ENCODE measurements at places on chromosomes 16 and 17.

DNA sequence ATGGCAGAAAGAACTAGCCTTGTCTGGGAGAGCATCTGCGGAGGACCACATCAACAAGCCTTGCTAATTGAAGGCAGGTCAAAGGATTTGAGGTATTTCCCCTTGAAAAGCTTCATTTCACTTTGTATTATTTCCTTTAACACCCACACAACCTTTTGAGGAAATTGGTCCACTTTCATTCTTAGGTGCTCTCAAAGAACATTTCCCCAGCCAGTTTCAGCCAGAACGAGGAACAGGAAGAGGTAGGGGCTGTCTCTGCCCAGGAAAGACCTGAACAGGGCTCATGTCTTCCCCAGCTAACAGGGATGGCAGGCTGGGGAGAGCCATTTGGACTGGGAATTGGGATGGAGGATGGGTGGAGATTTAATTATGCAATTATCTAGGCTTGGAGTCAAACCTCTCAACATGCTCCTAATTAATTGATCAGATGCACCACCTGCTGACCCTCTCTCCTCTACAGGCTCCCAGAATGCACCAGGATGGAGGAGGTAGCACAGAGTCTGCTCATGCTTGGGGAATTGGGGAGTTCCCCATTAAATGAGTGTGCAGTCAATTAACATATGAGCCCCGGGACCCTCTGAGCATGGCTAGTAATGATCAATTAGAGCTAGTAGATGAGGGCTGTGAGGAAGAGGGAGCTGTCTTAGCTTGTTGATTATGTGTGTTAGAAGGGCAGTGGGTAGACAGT is 84.6 kb downstream of the GP2 start:
- DNase-seq, result no peak

- DNase-seq, result no peak
Measured at GRCh38 chr17:18946536-18946935, 5.4 kb upstream of the SLC5A10 start.

DNA sequence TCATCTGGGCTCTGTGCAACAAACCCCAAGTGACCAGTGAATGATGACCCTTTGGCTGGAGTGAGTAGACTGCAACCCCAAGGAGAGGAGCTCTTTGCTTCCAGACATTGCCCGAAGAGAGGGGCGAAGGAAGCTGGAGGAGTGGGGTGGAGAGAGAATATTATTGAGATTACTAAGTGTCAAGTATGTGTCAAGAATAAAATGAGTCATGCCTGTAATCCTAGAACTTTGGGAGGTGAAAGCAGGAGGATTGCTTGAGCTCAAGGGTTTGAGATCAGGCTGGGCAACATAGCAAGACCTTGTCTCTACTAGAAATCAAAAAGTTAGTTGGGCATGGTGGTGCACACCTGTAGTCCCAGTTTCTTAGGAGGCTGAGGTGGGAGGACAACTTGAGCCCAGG is 142.0 kb upstream of the CCL2 start:
- no peak for DNase-seq

DNA sequence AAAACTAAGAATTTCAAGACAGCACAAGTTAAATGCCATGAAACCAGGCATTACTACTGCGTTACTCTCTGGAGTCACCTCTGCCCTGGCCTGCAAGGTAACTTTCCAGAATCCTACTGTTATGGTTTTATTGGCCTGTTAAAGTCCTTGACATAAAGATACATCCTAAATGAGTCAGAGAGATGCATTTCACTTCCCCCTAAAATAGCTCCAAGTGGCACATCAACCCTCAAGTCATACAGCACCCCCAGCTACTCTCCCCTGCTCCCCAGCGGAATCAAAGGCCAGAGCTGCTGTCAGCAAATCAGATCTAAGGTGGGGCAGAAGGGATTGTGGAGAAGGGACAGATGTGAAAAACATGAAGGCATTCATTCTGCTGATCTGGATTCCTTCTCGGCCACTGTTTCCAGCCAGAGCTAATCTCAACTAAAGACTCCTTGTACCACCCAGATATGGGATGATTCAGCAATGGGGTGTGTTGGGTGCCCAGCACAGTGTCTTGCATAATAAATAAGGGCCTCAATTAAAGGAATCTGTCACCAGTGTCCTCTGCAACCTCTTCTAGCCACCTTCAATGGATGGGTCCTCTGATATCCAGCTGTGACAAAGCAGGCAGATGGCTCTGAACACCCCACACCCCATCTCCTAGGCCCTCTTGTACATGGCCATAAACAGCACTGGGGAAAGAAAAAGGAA is 8.5 kb upstream of the CCL1 start:
- no peak for DNase-seq

DNA sequence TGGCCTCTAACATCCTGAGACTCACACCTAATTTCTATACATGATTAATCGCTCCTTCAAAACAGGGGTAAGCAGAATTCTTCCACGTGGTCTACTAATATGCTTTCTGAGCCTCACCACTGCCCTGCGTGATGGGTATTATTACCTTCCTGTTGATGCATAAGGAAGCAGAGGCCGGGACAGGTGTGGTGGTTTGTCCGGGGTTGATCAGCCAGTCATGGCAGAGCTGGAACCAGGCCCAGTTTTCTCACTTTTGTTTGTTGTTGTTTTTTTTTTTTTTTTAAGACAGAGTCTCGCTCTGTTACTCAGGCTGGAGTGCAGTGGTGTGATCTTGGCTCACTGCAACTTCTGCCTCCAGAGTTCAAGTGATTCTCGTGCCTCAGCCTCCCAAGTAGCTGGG is 31.2 kb downstream of the RNF135 start:
- no peak for DNase-seq

- no peak for DNase-seq
Measured at GRCh38 chr17:19411631-19412030, 599 bp downstream of the RNF112 start.

GRCh38 chr16:21279501-21279900 is 1.4 kb upstream of the CRYM start:
- no peak for DNase-seq

DNA sequence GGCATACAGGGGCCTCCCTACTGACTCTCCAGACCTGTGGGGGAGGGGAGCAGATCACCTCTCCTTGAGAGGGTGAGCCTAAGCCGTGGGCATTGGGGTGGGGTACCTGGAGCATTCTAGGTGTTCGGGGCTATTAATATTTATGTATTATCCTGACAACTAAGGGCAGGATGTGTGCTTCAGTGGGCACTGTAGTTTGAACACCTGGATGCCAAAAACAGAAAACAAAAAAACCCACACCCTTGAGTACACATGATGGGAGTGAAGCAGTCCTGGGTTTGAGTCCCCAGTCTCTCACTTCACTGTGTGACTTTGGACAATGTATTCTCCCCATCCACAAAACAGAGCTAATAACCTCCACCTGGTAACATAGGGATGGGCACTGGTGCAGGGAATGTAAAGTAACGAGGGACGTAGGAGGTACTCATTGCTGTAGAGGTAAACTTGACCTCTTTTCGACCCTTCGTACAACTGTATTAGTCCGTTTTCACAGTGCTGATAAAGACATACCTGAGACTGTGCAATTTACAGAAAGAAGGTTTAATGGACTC is 257.8 kb downstream of the CPPED1 start:
- no peak for DNase-seq

DNA sequence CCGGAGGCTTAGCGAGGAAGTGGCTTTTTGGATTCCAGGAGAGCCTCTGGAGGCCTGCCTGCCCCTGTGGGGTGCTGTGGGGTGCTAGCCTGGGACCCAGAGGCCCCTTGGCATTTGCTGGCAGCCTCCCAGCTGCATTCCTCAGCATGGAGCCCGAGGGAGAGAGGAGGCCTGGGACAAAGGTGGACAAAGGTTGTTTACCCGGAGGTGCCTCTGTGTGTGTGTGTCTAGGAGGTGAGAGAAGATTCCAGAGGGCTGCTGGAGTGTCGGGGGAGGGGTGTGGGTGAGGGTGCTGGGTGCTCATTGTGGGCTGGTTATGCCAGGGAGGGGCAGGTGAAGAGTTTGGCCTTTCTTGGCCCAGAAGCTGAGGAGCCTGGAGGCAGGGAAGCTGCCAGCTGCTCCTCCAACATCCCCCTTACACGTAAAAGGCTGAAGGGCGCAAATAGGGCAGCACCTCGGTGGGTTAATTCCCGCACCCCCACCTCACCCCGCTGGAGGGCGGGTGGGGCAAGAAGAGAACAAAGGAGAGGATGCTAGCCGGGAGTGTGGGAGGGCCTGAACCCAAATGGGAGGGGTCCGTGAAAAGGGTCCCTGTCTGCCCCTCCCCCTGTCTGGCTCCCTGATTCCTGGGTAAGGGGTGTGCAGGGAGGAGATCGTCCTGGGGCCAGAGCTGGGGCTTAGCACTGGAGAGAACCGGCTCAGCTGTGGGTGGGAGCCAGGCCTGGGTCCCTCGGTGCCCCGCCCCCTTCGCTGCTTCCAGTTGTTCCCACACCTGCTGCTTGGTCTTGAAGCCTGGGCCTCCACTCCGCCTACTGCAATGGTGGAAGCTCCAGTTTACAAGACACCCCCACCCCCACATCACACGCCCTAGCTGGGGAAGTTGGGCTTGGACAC is 9.9 kb downstream of the HEXIM2 start:
- no peak for DNase-seq

DNA sequence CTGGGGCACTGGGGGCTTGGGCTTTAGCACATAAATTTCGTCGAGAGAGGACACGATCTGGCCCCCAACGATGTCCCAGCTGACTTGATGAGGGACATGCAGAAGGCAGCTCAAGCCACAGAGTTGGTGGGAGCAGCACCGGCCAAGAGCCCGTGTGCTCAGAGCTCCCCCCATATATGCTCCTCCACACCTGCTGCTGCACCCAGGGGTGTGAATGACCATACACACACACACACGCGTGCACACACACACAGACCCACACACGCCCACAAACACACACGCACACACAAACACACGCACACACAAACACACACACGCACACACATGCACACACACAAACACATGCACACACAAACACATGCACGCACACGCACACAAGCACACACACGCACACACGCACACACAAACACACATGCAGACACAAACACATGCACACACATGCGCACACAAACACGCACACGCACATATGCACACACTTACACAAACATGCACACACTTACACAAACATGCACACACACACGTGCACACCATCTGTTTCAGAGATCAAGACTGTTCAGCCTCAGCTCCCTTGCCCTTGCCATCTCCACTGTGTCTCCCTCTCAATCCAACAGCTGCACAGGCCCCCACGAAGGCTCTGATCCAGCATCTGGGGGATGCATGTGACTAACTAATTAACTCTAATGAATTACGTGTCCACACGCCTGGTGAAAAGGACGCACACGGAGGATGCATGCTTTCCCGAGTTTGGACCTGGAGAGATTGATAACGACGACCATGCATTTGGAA is 85.6 kb upstream of the TNRC6C start:
- no peak for DNase-seq

- no peak for DNase-seq
Measured at GRCh38 chr17:65588181-65588808, 26.8 kb upstream of the AXIN2 start.

GRCh38 chr17:74924250-74924948 is at the start of gene OTOP2:
OTOP2 (plus strand) TSS chr17:74924273; CDS start chr17:74924633, 360 bp downstream.
- no peak for DNase-seq

- no peak for DNase-seq
Measured at GRCh38 chr16:81495321-81496234, 51.0 kb downstream of the CMIP start.

DNA sequence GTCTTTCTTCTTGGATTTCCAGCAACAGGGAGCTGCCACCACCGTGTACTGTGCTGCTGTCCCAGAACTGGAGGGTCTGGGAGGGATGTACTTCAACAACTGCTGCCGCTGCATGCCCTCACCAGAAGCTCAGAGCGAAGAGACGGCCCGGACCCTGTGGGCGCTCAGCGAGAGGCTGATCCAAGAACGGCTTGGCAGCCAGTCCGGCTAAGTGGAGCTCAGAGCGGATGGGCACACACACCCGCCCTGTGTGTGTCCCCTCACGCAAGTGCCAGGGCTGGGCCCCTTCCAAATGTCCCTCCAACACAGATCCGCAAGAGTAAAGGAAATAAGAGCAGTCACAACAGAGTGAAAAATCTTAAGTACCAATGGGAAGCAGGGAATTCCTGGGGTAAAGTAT is 389.0 kb downstream of the MAF start:
- DNase-seq, result no peak

DNA sequence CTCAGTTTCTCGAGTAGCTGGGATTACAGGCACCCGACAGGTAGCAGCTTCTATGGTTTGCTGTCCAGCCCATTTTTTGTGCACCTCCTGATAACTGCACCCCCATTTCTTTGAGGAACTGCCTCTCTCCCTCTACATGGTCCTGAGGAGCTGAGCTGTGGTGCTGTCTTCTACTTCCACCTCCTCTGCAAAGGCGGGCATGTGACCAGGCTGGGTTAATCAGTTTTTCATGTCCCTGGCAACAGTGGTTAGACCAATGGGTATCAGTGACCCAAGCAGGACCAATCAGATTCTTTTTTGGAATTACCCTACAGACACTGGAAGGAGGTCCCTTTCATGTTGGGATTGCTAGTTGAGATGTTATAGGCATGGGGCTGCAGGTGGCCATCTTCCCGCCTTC is 41.3 kb downstream of the TBX21 start:
- DNase-seq, result no peak

- DNase-seq, result no peak
Measured at GRCh38 chr17:18981642-18982424, 22.7 kb downstream of the FAM83G start.
